ENCODE measurements at places on chromosomes 4 and X. TPM values are rescaled to one million over a fixed set of nuclear protein-coding genes. Genes with fewer than 3 reads are reported as not detected.

Gene CORIN
- total RNA-seq, result 0.64 TPM

Gene RNF150
- total RNA-seq, result 0.07 TPM

Gene TENM3
- total RNA-seq, result not detected

Gene CXCL5
- 0.59 TPM for total RNA-seq

Gene UGT2B15
- total RNA-seq, result not detected

All from CD4-positive, CD25-positive, alpha-beta regulatory T cell (primary cell).